ENCODE measurements at places on chromosomes 1 and 21.
A peak's percentile ranks its signal among the peaks of the same experiment; 100 is the strongest.

- DNase-seq = no peak
Observed at GRCh38 chr1:88731475-88732269, 47.6 kb downstream of the PKN2 start.

DNA sequence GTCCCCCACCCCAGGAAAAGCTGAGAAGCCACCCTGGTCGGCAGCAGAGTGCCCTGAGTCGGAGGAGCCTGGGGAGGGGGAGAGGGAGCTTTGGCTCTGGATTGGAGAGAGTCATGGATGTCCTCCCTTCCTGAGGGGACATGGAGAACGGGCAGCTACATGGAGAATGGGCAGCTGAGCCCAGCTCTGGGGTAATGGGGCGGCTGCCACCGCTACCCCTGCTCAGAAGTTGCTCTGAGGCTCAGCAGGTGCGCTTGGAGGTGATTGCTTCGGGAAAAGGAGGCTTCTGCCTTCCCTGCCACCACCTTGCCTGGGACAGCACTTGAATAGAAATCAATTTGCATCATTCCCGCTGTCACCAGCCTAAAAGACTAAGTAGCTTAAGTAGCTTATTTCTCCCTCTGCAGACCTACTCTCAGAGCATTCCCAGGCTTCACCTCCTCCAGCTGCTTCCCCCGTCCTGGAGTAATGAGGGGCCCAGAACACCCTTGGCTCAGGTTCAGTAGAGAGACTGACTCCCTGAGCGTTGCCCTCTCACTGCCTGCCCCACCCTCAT lies 8.3 kb downstream of the DISP3 start:
- DNase-seq = no peak

- DNase-seq = no peak
Observed at GRCh38 chr1:218558271-218558810, 213.2 kb downstream of the TGFB2 start.

DNA sequence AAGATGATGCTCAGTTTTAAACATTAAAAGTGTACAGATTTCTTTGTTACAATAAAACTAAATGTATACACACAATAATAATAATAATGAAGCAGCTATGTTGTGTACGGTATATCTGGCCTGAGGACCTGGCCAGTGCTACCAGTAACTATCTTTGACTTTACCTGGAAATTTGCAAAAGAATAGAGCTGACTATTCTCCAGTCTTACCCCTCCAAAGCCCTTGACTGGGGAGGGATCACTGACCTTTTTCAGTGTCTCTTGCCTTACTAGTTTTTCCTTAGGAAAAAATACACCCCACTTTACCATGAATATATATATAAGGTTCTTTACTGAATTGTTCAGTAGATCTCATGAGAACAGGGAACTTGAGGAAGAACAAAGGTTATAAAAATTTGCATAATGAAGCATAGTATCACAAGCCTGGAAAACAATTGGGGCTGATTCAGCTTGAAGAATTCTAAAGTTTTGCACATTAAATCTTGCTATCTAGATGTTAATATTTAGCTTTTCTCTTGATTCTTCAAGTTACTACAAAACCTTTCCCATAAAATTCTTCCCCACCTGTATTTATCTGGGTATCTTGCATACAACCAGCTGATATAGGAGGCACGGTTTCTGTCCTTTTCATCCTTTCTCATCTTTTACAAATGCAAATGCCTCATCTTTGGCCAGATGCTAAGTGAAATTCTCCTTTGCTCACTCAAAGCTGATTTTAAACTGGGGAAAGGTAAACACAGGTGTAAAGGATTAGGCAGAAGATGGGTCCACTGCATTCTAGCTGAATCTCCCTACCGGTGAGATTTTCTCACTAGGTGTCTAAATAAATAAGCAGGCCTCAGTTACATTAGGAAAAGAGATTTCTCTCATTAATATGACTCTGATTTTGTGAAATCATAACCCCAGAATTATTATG lies 25.0 kb upstream of the SLAMF1 start:
- no peak for DNase-seq

- DNase-seq = no peak
Observed at GRCh38 chr1:62437273-62437940, 558 bp downstream of the USP1 start.

GRCh38 chr1:244353551-244354091 lies 98.1 kb downstream of the ADSS2 start:
- DNase-seq = no peak

DNA sequence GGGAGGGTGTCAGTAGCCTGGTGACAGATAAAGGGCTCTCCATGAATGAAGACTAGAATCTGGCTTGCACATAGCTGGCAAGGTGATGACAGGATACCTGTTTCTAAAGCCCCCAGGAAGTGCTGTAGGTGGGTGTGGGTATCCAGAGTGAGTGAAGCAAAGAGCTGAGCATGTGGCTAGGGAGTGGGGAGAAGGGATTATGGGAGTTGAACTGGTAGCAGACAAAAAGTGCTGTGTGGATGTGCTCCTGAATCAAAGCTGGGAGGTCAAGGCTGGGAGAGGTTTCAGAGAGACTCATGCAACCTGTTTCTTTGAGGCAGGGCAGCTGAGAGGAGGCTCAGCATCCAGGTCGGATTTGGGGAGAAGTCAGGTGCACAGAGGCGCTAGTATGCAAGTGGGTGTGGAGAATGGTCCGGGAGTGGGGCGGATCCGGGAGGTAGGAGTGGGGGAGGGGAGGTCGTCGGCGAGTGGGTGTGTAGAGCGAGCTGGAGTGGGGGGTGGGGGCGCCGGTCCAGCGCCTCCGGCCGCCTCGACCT lies 600 bp downstream of the ASTN1 start:
- DNase-seq = peak; percentile 37

DNA sequence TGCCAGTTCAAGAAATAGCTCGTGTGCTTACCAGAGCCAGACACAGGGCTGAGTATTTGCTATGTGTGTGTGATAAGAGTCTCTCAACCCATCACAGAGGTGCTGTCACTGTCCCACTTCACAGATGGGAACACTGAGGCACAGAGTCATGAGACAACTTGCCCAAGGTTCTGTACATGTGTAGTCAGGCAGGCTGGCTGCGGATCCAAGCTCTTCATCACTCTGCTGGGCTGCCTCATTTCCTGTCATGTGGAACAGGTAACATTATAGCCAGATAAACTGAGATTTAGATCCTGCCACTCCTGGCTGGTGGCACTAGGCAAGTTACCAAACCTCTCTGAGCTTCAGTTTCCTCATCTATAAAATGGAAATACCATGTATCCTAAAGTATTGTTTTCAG lies 77.8 kb downstream of the ITPKB start:
- DNase-seq = no peak

- DNase-seq = no peak
Observed at GRCh38 chr1:213852107-213852506, 135.7 kb upstream of the PROX1 start.

- DNase-seq = no peak
Observed at GRCh38 chr1:246703581-246703980, 20.6 kb upstream of the SCCPDH start.

- DNase-seq = no peak
Observed at GRCh38 chr1:77245830-77246229, 26.6 kb upstream of the PIGK start.

DNA sequence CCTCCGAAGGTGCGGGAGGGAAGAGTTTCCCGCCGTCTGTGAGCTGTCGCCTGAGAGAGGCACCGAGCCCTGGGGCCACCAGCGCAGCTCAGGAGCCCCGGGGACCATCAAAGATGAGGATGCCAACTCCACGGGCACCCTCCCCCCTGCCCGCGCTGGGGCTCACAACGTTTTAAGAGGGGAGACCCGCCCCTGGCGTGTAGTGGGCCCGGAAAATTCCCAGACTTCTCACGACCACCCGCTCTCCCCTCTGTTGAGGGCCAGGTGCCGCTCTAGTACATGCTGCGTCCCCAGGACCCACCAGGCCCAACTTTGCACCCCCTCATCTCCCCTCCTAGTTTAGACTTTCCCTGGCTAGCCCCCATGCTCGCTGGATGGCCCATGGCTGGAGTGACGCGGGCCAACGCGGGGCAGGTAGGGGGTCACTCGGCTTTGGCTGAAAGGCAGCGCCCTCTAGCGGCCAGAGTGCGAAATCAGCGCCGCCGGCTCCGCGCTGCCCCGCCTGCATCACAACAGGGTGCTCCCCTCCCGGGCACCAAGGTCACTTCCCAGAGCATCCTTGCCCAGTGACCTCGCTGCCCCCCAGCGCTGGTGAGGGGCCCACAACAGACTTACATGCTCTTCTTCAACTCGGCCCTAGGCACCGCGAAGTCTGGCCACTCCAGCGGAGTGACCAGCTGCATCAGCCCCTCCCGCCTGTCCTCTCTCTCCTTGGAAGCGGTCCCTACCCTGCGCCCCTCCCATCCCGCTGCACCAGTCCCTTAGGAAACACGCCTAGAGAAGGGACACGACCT lies 1.8 kb downstream of the CD160 start:
- peak; percentile 86 for DNase-seq

- DNase-seq = no peak
Observed at GRCh38 chr1:5271264-5271663, 616.9 kb downstream of the AJAP1 start.

DNA sequence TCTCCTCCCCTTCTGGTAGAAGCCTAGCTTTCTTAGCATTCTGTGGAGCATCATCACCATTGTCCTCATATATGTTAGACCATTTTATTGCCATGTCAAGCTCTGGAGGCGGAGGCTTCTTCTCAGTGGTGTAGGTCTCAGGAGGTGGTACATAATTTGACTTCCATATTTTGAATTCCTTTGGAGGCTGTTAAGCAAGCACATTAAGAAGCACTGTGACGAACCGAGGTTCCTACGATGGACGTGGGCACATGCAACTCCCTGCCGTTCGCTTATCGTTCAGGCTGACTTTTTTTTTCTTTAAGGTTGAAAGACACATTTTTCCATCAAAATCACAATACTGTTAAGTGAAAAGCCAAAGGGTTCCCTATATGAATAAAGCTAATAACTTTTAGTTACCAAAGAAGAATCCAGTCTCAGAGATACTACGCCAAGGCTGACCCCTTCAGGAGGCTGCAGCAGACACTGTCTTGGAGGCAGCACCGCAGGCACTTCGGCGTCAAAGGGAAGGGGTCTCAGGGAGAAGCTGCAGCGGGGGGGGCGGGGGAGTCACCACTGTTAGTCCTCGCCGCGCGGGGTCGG lies 835 bp downstream of the C1orf52 start:
- DNase-seq = no peak

DNA sequence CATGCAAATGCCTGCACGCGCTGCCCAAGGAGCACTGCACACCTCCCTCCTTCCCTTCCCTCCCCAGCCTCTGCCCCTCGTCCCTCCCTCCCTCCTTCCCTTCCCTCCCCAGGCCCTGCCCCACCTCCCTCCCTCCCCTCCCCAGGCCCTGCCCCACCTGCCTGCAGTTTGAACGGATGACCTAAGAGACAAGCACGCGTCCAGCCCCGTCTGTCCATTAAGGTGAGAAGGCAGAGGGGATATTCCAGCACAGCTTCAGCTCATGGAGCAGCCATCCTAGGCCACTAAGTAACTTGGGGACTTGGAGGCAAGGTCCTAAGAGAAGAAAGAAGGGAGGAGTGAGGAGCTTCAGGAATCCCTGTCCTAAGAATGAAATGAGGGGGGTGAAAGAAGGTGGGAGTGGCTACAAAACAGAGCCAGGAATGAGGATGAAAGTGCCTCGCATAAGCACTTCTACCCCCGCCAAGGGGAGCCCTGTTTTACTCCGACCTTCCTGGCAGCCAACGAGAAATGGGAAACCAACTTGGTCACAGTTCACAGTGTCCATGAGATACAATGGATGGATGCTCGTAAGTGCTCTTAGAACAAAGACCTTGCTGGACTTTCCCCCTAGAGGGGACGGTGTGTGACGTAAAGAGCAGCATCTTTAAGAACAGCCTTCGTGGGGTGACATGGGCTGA lies 21.3 kb upstream of the EFHD2 start:
- no peak for DNase-seq

DNA sequence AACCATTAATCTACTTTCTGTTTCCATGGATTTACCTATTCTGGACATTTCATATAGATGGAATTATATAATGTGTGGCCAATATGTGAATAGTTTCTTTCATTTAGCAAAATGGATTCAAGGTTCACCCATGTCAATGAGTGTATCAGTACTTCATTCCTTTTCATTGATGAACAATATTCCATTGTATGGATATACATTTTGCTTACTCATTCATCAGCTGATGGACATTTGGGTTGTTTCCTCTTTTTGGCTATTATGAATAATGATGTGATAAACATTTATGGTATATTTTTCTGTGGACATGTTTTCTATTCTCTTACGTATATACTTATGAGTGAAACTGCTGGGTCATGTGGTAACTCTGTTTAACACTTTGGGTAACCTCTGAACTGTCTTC lies 97.8 kb downstream of the SCMH1 start:
- DNase-seq = no peak

GRCh38 chr1:22849770-22850169 lies 122.9 kb downstream of the LACTBL1 start:
- DNase-seq = no peak

GRCh38 chr1:160544647-160545046 lies 21.6 kb upstream of the SLAMF6 start:
- no peak for DNase-seq

DNA sequence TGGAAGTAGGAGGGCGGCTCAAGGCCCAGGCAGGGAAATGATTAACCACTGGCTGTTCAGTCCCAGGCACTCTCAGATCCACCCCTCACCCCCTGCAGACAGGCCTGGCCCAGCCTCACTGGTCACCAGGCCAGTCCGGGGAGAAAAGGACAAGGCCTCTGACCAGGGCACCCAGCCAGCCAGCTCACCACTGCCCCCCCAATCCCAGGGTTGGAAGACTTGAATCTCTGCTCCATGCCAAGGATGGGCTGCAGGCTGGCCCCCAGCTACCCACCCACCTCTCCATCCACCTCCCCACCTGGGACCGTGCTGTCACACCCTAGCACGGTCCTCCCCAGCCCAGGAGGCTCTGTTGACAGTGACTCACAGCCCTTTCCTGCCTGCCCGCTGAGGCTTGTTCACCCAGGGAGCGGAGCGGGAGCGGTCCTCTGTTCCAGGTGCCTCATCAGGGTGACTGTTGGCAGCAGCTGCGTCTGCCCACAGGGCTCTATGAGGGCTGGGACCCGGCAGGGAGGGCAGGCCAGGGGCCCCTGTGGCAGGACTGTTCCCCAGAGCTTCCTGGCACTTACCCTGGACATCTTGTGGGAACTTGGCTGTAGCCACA lies 2.2 kb downstream of the LAD1 start:
- DNase-seq = no peak

GRCh38 chr1:192053531-192053971 lies 104.7 kb upstream of the RGS18 start:
- no peak for DNase-seq

DNA sequence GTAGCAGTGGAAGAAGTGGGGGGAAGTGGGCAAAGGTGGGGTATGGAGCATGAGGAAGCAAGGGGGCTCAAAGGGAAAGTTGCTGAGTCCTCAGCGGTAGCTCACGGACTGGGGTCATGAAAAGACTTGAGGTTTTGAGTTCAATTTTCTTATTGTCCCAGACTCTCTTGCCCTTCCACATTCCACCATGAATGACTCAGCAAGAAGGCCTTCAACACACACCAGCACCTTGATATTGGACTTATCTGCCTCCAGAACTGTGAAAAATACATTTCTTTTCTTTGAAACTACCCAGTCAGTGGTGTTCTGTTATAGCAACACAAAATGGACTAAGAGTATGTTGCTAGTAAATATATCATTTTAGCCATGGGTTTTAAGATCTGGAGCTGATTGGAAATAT lies 17.3 kb upstream of the RHBDL2 start:
- DNase-seq = no peak

GRCh38 chr1:26220199-26220912 lies 13.6 kb upstream of the CEP85 start:
- DNase-seq = peak; percentile 25

Data from nephron progenitor cell (in vitro differentiated cells).